ENCODE measurements at places on chromosomes 16 and 17.

- DNase-seq, result no peak
Observed at GRCh38 chr17:20313891-20314290, 153.4 kb downstream of the LGALS9B start.

DNA sequence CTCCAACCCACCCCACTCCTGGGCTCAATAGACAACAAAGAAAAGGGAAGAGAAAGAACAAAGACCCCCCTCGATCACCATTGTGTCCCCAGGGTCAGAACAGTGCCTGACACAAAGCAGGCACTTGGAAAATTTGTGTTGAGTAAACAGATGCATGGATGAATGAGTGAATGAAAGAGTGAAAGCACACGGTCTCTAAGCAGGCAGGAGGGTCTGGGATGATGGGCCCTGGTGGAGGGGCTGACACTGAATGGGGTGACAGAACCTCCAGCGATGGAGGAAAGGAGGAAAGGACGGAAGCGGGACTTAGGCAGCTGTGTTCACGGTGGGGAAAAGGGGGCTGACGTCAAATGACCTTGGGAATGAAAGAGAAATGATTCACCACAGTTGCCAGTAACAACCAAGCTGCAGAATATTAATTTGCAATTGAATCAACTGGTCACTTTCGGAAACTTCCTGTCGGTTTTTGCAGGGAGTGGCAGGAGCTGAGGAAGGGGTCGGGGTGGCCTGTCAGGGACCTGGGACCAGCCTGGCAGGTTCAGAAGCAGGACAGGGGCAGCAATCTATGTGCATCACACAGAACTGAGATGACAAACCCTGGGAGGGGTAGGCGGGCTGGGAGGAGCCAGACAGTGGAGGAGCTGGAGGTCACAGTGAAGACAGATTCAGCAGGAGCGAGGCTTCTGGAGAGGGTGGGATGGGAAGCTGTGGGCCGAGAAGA lies 6.7 kb upstream of the GAST start:
- DNase-seq, result no peak

GRCh38 chr16:21953541-21953902 lies 361 bp downstream of the UQCRC2 start:
- no peak for DNase-seq

DNA sequence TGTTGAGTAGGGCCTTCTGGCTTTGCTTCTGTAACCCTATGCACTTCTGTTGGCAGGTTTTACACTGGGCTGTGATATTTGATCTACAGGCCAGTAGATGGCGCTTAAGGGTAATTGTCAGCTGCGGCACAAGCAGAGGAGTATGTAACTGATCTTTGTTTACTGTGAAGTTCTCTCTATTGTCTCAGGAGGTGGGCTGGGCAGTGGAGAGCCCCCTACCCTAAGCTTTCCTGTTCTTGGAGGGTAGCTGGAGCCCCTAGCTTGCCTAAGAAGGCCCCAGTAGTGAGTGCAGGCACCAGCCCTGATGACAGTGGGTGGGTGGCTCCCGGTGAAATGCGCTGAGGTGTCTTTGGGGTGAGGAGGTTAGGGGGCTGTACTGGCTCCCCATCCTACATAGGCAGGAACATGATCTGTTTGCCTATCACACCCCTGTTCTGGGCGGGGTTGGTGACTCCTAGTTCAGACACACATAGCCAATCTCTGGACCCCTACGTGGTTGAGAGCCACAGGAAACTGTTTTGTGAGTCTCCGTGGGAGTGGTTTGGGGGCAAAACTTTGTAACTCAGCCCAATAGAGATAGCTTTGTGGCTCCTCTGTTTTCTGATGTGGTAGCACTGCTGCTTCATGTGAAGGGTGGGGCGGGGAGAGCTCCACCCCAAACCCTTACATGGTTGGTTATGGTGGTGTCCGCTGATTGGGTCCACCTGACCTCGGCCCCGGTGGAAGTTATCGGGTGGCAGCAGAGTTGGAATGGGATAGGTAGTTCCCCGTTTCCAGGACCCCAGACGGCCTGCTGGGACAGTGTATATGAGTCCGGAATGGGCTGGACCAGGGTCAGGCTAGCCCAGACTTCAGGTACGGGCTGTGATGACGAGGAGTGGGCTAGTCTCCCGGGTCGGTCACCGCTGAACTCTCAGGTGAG lies 60.4 kb downstream of the SLFN11 start:
- DNase-seq, result no peak

DNA sequence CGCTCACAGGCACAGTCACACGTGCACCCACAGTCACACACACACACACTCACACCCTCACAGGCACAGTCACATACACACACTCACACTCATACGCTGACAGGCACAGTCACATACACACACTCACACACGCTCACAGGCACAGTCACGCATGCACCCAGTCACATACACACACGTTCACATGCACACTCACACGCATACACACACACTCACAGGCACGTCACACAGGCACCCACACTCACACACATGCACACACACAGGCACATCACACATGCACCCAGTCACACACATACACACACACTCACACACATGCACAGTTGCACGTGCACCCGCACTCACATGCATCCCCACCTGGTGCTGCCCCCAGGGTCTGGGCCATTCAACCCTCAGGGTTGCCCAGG lies 46.1 kb upstream of the CBFA2T3 start:
- no peak for DNase-seq

GRCh38 chr17:42317266-42317845 lies 29.1 kb downstream of the STAT5A start:
- no peak for DNase-seq

- DNase-seq, result no peak
Observed at GRCh38 chr17:36687736-36688135, 86.4 kb downstream of the MRM1 start.

GRCh38 chr16:71846431-71846830 lies 655 bp downstream of the ATXN1L start:
- DNase-seq, result no peak

DNA sequence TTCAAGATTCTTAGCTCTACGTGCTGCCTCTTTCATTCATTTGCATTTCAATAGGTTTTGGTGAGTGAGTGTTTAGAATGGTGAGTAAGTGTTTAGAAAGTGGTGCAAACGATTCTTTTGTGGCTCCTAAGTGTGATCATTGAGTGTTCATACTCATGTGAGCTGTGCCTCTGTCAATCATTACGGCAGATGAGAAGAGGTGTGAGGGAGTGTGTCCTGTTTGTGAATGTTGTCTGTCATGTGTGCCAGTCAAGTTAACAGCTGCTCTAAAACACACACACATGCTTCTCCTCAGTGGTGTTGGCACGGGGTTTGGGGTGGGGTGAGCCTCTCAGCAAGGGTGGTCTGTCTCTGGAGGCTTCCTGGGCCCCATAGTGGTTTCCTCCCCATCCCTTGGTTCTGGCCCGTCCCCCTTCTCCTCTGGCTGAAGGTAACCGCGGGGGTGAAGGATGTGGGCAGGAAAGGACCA lies 11.4 kb downstream of the MYL4 start:
- no peak for DNase-seq

DNA sequence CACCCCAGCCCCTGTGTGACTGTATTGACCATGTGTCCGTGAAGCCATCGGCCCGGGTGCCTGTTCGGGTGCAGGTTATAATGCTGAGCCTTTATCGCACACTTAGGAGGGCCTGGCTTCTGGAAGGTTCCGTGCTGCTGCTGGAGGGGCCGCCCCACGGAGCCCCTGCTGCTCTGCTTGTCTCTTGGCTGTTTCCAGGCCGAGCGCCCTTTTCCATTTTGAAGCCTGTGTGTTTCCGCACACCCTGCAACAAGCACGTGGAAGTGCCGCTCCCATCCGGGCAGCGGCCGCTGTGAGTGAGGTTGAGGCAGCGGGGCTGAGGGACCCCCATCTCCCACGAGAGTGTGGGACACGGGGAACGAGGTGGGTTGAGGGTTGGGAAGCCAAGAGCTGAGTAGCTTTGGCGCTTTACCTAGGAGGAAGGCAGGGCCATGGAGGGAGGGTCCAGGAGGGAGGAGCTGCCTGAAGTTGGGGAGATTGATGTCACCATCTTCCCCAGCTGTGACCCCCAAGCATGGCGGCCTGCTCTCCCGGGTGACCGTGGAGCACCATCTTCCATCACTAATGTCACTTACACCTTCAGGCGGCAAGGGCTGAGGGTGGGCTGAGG lies 200.1 kb upstream of the GSE1 start:
- no peak for DNase-seq

DNA sequence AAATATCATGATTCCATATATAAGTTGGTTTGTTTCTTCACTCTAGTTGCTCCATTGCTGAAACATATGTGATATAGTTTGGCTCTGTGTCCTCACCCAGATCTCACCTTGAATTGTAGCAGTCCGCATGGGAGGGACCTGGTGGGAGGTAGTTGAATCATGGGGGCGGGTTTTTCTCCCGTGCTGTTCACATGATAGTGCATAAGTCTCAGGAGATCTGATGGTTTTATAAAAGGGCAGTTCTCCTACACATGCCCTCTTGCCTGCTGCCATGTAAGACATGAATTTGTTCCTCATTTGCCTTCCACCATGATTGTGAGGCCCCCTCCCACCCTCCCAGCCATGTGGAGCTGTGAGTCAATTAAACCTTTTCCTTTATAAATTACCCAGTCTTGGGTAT lies 915.5 kb downstream of the KCNJ2 start:
- DNase-seq, result no peak

DNA sequence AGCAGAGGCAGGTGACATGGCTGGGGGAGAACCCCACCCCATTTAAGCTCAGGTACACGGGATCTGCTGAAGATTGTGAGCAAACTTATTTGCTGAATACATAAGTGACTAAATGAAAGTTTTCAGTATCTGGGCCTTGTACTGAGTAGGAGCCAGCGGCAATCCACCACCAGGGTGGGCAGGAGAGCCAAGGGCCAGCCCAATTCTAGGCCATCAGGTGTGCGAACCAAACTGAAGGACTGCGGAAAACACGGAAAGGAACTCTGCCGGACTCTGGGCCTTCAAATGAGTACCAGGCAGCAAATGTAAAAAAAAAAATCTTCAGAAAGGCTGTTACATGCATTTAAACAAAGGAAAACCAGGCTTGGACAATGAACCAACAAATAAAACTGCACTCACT lies 19.7 kb downstream of the ARHGAP17 start:
- no peak for DNase-seq
